ENCODE measurements at places on chromosomes 6 and 20.

GRCh38 chr6:72890233-72890632 lies 268.4 kb downstream of the KCNQ5 start:
- no peak for DNase-seq

GRCh38 chr6:142118925-142119324 lies 13.8 kb upstream of the GJE1 start:
- no peak for DNase-seq

- no peak for DNase-seq
These were observed 2.9 kb downstream of the TGM2 start for GRCh38 chr20:38162149-38162548.

- DNase-seq = no peak
These were observed 58.5 kb upstream of the SLC22A16 start for GRCh38 chr6:110534731-110535492.

- peak; percentile 71 for DNase-seq
These were observed at the start of gene CNR1 for GRCh38 chr6:88165844-88166492. CNR1 (minus strand) TSS chr6:88166347; CDS start chr6:88145274, 21,073 bp downstream.

DNA sequence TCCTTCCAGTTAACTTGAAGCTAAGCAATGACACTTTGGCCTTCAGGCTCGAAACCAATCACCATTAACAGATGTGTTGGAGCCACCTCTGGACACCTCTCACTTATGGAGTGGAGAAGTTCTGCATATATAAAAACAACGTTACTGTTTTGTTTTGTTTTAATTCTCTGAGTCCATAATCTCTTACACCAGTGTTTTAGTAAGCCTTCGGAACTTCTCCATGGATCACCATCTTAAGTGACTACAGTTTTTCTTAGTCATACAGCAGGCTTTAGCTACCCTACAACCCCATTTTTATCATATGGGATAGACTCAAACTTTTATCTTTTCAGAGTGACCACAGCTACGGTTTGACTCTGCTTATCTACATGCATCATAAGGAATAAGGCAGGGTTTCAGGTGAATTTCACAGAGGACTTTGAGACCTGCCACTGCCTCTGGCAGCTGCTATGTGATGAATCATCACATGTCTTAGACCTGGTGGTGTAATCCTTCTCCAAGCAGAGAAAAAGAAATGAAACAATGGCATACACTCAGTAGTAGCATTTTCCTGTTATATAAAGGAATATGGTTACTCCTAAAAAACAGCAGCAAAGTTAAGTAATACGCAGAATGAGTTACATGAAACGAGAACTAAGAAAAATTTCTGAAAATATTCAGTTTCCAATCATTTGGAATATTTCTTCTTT lies 5.5 kb upstream of the HDDC2 start:
- DNase-seq = no peak

- DNase-seq = no peak
These were observed 12.1 kb upstream of the EXOC2 start for GRCh38 chr6:705047-705446.

- peak; percentile 83 for DNase-seq
These were observed 31.8 kb downstream of the SUN5 start for GRCh38 chr20:32972181-32973076.

GRCh38 chr6:168385858-168386735 lies 54.9 kb upstream of the SMOC2 start:
- DNase-seq = no peak

DNA sequence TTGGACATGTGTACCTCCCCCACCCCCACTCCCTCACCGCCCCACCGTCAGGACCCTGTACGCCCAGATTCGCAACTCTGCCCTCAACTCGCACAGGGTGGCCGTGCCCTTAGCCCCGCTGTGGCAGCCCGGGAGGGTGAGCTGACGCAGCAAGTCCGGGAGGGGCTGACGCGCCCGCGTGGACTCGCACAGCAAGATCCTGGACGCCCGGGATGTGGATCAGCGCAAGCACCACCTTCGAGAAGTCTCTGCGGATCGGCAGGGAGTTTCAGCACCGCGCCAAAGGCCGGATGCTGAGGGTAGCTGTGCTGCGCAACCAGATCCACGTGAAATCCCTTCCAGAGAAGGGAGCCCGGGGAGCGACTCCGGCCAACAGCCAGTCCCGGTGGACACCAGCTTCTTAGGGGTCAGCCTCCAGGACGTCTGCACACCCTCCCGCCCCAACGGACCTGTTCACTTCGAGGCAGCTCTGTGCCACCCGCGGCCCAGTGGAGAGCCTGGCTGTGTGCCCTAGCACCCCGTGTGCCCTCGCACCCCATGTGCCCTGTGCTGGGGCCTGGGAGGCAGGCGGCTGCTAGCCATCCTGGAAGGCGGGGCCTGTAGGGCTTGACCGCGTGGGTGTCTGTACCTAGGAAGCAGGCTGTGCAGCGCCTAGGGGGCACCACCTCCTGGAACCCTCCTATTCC lies 6.7 kb upstream of the GJA10 start:
- no peak for DNase-seq

- DNase-seq = no peak
These were observed 224.5 kb downstream of the BCKDHB start for GRCh38 chr6:80330961-80331360.

GRCh38 chr6:57342148-57342669 lies 24.8 kb downstream of the PRIM2 start:
- no peak for DNase-seq

- no peak for DNase-seq
These were observed 156.1 kb upstream of the SMLR1 start for GRCh38 chr6:130671119-130671518.

GRCh38 chr6:25927178-25927577 lies 3.3 kb downstream of the SLC17A2 start:
- DNase-seq = no peak

GRCh38 chr6:3782876-3783832 lies 31.6 kb upstream of the PXDC1 start:
- no peak for DNase-seq

- no peak for DNase-seq
These were observed 44.6 kb upstream of the HDDC2 start for GRCh38 chr6:125346201-125346925.

DNA sequence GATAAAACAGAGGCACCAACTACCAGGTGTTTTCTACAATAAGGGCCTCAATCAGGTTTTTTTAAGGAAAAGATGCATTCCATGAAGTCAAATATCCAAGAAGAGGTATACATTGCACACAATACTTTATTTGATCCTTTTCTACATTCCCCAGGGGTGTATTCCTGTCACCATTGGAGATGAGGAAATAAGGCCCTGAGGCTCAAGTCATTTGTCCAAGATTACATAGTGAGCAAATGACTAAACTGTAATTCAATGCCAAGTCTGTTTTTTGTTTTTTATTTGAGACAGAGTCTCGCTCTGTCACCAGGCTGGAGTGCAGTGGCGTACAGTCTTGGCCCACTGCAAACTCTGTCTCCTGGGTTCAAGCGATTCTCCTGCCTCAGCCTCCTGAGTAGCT lies 69.2 kb upstream of the CDYL start:
- DNase-seq = no peak

GRCh38 chr20:9506280-9506821 lies 8.0 kb upstream of the LAMP5 start:
- DNase-seq = no peak

GRCh38 chr6:168909288-168909687 lies 344.4 kb downstream of the THBS2 start:
- DNase-seq = no peak

DNA sequence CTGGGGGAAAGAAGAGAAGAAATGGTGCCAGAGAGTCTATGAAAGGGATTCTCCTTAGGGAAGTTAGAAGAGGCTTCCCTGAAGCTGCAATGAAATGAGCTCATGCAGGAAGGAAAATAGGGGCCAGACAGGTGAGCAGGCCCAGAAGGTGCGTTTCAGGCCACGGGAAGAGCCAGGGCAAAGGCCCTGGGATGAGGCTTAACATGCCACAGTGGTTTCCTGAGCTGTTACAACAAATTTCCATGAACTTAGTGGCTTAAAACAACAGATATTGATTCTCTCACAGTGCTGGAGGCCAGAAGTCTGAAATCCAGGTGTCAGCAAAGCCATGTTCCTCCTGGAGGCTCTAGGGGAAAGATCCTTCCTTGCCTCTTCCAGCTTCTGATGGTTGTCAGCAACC lies 167.9 kb downstream of the TFAP2C start:
- DNase-seq = peak; percentile 4

DNA sequence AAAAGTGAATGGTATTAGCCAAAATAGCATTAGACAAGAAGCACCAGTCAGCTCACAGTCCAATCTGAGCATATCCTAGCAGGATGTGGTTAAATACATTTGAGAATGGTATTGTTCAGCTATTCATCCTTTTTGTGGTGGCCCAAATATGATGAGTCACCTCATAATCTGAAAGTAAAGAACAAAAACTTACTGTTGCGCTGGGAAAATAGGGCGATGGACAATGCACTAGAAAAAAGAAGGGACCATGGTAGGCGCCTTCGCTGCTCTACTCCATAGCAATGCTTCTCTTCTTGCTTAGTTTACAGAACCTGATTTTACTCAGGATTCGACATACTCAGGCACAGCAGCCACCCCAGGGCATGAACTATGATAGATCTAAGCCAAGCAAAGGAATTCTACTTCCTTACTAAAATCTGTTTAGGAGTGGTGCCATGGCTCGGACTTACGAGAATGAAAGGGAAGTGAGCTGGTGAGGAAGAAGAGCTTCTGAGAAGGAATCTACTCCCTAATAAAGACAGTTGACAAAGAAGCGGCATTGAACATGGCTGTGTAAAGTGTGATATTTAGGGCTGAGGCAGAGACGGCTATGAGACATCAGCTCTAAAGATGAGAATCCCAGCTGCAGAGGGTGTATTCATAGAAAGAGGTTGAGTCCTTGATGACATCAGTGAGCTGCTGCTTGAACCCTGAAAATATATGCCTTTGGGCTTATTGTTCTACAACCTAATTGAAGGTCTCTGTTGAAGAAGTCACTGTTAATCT lies 16.6 kb upstream of the FBXO9 start:
- DNase-seq = no peak

DNA sequence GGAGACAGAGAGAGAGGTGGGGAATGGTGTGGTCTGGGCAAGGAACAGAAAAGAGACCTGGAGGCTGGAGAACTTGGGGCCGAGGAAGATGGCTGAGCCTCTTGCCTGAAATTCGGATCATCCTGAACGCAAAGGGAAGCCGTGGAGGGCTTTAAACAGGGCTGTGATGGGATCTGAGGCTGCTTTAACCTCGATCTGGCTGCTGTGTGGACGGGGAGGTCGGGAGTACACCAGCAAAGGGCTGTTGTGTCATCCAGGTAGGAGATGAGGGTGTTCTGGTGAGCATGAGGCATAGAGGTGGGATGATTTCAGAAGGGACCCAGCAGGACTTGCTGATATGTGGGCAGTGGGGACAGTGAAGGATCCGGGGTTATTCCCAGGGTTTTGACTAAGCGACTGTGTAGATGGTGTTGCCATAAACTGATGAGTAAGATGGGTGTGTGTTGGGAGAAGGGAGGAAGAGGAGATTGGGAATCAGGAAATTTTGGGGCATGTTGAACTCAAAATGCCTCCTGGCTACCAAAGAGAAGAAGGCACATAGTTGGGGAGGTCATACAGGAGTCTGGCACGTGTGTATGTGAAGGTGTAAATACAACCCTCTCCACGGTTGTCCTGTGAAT lies 158.5 kb downstream of the NFATC2 start:
- DNase-seq = no peak

DNA sequence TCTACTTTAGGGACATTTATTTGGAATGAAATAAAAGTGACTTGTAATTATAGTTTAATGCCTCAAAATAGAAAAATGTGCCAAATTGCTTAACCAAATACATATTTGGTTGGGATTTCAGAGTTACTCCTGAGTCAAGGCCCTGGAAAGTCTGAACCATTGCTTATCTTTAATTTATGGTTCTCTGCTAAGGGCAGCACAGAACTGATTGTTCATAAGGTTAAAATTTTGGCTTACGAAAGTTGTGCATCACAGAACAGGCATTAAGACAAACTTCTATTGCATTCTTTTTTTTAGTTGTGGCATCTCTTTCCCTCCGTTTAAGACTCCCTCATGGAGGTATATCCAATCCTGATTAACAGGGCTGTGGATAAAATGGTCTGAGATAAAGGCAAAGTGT lies 92.2 kb upstream of the TENT5A start:
- DNase-seq = no peak

GRCh38 chr20:8385247-8385646 lies 253.2 kb downstream of the PLCB1 start:
- DNase-seq = peak; percentile 51

DNA sequence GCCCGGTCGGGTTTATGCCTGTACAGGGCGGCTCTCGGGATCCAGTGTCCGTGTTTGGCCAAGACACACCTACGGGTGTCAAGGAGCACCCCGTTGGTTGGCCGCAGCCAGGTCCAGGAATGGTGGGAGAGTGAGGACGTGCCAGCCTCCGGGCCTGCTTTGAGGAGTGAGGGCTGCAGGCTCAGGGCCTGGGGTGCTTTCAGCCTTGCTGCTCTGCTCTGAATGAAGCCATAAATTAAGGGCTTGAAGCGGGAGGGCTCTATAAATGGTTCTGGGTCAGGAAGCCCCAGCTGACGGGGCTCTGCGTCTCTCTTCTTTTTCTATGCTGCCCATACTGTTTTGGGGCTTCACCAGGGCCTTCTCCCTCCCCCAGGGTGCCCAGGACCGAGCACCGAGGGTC lies 15.1 kb downstream of the GATA5 start:
- no peak for DNase-seq

DNA sequence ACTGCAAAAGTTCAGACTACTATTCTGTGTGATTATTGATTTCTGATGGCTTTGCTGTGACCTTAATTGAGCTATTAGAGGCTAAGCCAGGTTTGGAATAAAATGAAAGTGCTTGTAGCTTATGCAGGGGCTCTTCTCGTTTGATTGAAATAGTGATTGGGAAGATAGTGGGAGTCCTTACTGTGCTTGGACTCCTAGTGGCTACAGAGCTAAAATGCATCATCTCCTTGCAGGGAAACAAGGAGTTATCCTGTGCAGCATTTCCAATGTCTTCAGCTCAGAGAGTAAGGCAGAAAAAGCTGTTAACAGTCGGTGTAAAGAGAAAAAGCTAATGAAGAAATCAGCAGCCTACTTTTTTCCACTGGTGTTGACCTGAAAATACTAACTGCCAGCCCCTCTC lies 173.5 kb downstream of the SLC35F1 start:
- no peak for DNase-seq

Measured in chondrocyte (in vitro differentiated cells).